ENCODE measurements at places on chromosomes 11 and 22.

- no peak for DNase-seq
Observed at GRCh38 chr11:86755146-86755545, 45.2 kb upstream of the PRSS23 start.

DNA sequence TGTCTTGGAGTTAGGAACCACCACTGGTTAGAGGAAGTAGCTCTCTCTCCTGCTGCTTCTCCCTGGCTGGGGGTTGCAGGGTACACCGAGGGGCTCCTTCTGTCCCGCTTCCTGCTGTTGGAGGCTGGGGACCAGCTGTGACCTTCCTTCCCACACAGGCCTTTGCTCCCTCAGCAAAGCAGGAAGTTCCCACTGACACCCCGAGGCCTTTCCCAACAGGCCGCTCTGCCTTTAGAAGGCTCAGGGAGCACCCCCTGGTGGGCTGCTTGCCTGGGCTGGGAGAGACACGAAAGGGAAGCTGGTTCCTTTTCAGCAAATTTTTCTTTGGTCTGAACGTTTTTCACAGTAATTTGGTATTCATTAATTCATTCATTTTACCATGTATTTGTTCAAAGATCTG is 527.9 kb upstream of the B3GAT1 start:
- DNase-seq = no peak

DNA sequence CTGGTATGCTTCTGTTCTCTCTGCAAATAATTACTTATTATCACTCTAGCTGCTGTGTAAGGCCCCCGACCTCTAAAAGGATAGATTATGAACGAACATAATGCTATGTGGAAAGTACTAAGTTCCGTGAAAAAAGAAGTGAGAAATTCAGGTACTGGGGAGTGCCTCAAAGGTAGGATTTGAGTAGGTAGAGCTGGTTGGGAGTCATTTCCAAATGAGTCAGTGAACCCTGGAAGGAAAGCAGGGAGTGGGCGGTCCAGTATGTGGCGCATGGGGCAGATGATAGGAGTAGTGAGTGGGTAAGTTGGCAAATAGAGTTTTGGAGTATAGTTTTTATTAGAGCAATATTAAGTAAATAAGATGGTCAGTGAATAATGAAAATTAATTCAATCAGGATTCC is 2.4 kb downstream of the ZC3H12C start:
- no peak for DNase-seq

- no peak for DNase-seq
Observed at GRCh38 chr11:90803366-90803765, 580.5 kb upstream of the CHORDC1 start.

- DNase-seq = no peak
Observed at GRCh38 chr11:116420030-116420429, 352.8 kb downstream of the BUD13 start.

DNA sequence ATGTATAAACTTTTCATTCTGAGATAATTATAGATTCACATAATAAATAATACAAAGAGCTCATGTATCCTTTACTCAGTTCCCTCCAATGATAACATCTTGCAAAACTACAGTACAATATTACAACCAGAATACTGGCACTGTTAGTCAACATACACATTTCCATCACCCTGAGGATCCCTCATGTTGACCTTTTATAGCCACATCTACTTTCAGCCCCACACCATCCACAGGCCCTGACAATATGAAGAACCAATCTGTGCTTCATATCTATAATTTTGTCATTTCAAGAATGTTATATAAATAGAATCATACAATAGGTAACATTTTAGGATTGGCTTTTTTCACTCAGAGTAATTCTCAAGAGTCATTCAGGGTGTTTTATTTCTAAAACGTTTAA is 115.5 kb downstream of the MRTFA start:
- no peak for DNase-seq

DNA sequence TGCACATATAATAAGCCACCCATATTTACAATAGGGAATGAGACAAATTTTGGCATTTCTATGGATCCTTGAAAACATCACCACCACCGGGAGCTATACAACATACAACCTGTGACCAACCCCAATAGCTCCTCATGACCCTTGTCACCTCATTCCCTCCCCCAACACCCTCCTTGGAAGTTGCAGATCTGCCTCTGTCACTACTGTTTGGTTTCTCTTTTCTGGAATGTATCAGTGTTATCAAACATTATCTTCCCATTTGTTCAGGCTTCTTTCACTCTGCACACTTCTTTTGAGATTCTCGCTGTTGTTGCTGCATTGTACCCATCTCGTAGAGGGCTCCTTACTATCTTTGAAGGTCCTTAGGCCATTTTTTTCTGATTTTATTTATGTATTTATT is 75.6 kb downstream of the ZNF280B start:
- no peak for DNase-seq

DNA sequence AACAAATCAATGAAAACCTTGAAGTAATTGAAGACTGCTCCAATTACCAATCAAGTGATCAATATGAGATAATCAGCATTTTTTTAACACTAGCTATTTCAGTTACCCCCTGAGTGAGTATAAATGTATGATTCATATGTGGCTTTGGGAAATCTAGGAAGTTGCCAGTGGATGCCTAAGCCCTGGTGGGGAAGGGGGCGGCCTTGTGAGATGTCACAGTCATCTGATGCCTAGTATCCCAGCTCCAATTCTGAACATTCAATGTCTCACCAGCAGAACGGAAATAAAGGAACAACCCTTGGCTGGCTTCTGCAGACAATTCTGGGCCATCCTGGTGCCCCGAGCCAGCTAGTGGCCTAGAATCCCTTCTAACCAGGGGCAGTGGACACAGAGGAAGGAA is 58.5 kb upstream of the TIMP3 start:
- DNase-seq = no peak

DNA sequence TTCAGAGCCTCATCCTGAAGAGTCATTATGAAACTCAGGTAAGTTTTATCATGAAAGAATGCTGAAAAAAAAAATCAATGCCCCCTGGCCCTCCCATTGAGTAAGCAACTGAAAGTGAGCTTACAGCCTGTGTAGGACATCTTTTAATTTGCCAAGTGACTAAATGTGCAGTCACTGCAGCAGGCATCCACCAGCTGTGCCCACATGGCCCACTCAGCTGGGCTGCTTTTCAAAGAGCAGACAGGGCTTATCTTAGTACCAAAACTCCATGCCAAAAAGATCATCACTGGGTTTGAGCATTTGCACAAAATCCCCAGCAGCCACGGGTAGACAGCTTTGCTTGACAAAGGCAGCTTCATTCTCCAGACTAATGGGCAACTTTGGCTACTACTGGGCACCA is 709.7 kb downstream of the NTM start:
- no peak for DNase-seq

GRCh38 chr11:64153812-64154211 is 12.1 kb downstream of the MACROD1 start:
- DNase-seq = no peak

DNA sequence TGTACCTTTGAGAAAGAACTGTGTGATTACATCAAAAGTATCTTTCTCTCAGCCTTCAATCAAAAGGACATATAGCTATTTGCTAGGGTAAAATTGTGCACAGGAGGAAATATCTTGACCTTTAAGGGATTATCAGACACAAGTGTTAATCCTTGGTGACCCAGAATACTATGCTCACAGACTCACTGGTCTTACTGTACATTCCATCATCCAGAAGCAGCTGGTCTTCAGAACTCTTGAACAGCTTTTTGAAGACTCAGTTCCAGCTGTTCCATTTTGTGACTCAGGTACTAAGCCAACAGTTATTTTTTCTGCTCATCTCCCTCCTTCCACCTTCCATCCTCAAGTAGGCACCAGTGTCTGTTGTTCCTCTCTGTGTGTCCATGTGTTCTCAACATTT is 19.8 kb downstream of the ZBED5 start:
- DNase-seq = no peak

- no peak for DNase-seq
Observed at GRCh38 chr11:48003926-48004325, 23.6 kb downstream of the PTPRJ start.

DNA sequence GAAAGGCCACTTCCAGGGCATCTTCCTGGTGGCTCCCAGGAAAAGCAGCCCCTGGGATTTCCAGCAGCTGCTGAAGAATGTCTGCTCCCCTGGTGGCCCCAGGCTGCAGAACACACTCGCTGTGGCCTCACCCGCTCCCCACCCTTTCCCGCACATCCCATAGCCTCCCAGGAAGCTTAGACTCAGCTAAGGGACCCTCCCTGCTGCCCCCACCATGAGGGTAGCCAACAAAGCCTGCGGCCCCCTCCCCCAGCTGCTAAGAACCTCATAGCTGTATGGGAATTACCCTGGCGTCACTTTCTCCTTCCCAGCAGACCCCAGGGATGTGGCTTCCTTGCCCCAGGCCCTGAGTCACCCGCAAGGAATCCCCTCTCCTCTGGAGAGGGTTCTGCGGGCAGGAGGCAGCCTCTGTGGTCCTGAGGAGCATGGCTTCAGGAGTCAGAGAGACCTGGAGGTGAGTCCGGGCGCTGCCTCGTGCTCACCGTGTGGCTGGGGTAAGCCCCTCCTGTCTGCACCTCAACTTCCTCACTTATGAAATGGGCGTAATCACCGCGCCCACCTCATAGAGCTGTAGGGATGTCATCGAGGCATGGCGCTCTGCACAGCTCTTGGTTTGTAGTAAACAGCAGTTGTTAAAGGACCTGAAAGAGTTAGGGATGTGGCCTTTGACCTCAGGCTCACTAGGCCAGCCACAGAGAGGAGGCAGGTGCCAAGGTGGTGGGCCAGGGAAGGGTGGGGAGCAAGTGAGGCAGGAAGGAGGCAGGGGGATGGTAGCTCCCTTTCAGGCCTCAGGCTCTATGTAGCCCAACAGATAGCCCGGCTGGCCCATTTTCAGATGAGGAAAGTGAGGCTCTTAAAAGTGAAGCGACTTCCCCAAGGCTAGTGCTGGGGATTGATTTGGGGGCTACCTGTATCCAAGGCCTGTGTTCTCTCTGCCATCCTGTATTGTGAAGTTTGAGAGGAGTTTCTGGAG is 71.2 kb downstream of the LRRC32 start:
- DNase-seq = no peak
